Non-pigmented ciliary epithelial cell (primary cell): ENCODE measurements at places on chromosomes 2 and 18.

- DNase-seq = no peak
Observed at GRCh38 chr2:75561566-75562512, 1.1 kb upstream of the EVA1A start.

DNA sequence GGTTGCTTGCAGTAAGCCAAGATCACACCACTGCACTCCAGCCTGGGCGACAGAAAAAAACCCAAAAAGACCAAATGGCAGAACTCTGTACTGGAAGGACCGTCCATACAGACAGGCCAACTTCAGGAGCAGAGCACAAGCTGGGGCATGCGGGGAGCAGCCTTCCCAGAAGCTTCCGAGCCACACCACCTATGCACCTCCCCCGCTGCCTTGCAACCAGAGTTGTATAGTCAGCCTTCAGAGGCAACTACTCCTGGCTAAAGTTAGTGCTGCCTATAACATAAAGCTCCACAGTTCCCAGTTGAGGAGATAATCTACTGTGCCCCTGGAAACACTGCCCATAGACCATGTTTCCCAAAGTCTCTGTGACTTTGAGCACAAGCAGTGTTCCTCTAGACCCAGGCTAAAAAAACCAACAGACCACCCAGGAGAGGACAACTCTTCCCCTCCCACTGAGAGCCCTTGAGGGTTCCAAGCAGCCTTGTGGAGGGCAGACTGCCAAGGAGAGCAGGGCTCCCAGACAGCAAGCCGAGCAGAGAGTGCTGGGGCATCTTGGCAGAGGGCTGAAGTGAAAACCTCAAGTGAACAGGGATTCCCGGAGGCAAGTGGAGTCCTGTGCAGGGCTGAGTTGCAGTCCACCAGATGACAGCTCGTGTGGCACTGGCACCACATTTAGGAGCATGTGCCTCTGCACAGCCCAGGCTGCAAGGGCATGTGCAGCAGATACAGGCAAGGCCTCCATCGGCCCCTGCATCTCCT lies 6.8 kb downstream of the SFT2D3 start:
- no peak for DNase-seq

- no peak for DNase-seq
Observed at GRCh38 chr18:74457043-74457724, at the start of gene DIPK1C. TSS of gene DIPK1C (minus strand) at chr18:74457308. CDS start at chr18:74457259, 49 bp downstream.

DNA sequence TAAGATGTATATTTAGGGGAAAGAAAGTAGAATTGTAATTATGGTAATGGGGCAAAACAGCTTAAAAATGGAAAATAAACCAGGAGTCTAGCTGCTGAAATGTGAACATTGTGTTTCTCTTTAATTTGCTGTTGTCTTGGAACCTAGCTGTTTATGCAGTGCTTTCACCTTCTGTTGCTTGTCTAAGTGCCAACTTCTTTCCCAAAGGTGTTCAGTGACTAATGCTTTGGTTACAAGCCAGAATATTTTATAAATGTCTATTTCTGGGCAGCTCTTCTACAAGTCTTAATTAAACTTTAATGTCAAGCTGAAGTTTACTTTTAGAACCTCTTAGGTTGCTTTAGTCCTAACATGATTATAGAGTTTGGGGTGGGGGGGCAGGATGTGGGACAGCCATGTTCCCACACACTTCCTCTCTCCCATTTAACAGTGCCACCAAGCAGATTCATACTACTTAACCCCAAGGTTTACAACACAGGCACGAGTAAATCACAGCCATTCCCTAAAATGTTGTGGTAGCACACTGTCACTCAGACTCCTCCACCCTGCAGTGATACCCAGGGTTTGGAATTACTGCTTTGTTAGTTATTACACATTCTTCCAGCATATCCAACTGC lies 60.6 kb downstream of the ITGA4 start:
- DNase-seq = no peak

DNA sequence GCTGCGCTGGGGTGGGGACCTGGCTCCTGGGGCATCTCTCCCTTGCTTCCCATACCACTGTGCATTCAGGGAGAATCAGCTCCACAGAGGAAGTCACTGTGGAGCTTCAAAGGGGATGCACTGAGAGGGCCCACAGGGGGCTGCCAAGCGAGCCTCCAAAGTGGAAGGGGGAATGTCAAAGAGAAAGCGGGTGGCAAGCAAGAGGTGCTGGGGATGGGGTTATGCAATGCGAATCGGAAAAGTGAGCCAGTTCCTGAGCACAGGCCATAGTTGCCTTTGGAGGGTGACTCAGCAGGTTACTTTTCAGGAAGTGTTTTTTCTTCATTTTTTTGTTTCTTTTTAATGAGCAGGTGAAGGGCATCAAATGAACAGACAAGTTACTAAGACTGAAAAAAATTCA lies 17.6 kb downstream of the PMAIP1 start:
- no peak for DNase-seq

DNA sequence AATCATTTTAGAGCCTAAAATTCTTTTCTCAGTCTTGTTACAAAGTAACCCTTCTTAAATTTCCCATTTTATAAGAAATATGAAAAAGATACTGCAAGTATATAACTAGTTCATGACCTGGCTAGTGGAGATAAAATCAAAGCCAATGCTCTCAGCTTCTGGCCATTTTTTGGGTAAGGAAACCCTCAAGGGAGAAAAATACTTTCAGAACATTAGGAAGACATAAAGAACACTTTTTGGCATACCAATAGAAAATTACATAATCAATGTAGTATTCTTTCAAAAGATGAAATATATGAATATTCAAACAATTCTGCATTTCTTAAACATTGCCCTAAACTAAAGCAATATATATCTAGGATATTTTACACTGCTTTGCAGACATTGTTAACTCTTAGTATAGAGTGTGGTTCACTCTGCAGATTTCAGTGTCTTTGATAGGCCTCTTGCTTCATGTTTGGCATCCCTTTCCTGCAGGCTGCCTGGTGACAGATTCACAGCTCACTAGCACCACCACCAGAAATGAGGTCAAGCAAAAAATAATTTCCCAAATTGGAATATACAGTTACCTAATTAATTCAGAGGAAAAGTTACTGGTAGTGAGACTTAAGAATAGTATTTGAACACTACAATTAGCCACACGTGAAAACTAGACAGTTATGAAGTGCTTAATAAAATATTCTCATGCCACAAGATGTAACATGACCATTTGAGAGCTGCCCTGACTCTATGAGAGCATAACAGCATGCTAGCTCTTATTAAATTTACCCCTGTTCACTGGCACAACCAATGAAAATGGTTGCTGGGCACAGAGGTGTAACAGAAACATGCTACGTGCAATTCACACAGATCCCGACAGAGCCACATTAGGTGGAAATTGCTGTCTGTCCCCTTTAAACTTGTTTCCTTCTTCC lies 36.0 kb downstream of the PAIP2B start:
- DNase-seq = no peak

DNA sequence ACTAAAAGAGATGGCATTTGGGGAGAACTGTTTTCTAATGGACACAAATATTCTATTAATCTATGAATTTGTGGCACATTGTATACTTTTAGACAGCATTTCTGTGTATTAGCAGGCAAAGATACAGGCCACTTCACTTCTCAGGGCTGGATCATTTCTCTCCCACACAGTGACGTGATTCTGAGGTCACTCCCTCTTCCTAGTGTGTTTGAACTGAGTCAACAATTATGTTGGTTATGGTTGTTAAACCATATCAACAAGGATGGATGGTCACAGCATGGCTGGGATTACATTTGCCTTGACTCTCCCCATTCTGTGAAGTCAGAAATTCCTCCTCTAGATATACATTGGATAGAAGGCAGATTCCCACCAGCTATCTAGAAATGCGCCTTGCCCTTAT lies 11.6 kb downstream of the NOSTRIN start:
- DNase-seq = no peak

GRCh38 chr2:175619179-175620045 lies 382.7 kb downstream of the LNPK start:
- no peak for DNase-seq

- no peak for DNase-seq
Observed at GRCh38 chr2:240461471-240462072, 26.1 kb downstream of the GPC1 start.

- DNase-seq = no peak
Observed at GRCh38 chr18:72840109-72840508, 27.7 kb downstream of the NETO1 start.

GRCh38 chr18:36314098-36314497 lies 16.6 kb downstream of the FHOD3 start:
- DNase-seq = no peak

DNA sequence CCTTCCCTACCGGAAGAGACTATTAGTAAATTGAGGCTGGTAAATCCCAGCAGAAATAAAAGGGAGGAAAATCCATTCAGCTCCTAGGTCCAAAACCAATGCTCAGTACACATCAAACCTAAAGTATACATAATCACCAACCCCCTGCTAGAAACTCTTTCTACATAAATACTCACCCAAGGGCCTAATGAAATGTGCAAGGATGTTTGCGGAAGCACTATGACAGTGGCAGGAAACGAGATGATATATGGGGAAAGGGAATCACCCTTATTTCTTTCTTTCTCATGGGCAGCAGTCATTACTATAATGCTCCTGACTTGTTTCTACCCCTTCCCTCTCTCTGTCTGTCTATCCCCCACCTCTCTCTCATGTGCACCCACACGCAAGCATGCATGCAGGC lies 1.3 kb upstream of the SCTR start:
- DNase-seq = no peak

DNA sequence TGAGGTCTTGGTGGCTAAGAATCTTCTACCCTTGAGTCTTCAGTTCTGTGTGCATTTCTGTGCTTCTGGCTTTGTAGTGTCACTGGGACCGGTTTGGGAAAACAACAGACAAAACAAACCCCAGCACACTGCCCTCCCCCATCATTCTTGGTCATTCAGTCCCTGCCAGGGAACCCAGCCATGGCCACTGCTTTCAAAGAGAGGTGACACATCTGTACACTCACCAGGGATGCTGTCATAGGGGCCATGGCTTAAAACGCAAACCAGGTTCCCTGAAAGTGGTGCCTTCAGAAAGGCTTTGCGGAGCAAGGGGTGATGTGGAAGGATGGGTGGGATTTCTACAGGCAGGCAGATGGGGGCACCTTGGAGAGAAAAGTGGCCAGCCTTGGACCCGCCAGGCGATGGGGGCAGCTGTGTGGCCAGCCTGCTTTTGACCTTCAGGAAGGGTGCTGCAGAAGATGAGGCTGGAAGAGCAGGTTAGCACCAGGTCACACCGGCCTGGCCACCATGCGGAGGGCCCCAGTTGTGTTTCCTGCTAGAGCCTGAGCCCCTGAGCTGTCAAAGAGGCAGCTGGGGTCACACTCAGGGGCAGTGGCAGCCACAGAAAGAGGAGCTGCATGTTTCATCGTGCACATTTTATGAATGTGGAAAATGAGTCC lies 101.3 kb downstream of the INHBB start:
- DNase-seq = no peak

DNA sequence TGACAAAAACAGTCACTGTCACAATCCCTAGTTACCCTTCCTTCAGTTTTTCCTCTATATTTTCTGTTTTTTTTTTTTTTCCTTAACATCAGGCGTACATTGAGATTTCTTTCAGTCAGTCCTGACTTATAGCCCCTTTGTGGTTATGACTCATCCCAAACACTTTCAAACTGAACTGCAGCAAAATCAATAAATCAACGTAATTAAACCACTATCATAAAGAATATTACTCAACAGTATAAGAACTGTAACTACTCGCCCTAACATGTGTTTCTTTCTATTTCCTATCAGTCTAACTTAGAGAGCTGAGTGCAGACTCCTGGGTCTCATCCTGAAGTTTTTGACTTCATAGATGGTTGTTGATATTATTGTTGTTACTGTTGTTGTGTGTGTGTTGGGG lies 523.5 kb downstream of the LRRTM4 start:
- DNase-seq = no peak

- DNase-seq = no peak
Observed at GRCh38 chr18:59352250-59352855, 6.7 kb downstream of the LMAN1 start.

GRCh38 chr2:204670124-204670523 lies 124.8 kb downstream of the PARD3B start:
- DNase-seq = no peak

DNA sequence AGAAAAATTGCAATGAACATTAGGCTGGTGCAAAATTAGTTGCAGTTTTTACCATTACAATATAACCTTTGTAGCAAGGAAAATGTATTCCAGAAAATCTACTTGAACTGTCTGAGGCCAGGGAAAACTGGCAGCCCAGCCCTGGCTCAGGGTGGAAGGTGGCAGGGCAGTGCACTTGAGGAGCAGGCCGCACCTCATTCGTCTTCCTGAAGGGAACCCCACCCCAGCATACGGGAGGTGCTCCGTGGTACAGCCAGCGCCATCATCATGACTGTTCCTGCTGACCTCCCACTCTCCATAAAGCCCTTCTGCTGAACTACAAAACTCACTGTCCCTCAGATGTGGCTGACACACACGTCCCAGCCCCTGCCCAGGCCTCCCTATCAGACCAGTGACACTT lies 65.9 kb upstream of the TFCP2L1 start:
- DNase-seq = no peak

GRCh38 chr2:181054256-181054655 lies 73.9 kb downstream of the UBE2E3 start:
- no peak for DNase-seq

DNA sequence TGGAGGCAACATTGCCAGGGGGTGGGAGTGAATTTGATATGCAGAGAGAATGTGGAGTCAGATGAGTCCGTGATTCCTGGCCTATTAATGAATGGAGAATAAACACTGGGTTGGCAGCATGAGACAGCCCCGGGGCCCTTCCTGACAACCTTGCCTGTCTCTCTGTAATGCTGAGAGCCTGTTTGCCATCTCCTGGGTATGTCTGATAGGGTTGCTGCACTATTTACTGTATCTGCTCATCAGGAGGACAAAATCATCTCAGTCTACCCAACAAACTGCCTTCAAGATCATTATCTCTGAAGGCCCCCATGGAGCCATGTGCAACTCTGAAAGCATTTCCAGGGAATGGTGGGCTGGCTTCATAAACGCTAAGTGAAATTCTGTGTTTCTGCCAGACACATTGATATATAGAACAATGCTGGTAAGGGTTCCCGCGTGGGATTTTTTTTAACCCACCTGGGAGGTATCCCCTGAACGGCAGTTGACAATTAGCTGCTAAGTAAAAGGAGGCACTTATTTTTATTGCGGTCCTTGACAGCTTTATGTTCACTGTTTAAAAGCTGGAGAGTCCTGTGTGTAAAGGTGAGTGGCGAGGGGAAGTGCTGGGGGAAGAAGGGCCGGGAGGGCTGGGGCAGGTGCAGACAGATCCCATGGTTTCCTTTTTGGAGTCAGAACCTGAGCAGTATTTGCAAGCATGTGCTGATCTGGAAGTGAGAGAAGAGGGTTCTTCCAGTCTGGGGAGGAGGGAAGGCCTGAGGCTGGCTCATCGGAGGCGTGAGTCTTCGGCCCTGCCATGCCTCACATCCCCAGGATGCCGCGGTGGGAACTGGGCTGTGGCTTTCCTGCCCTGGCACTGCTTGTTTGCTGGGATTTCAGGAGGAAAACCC lies 64.8 kb downstream of the ARHGAP25 start:
- DNase-seq = no peak

- no peak for DNase-seq
Observed at GRCh38 chr2:75465317-75465984, 95.3 kb downstream of the EVA1A start.

- no peak for DNase-seq
Observed at GRCh38 chr2:200469708-200470211, 40.1 kb downstream of the KCTD18 start.
